Fibroblast of pulmonary artery (primary cell): ENCODE measurements at places on chromosomes 2 and 18.

GRCh38 chr2:62309465-62310091, 113.7 kb downstream of the B3GNT2 start:
- peak; percentile 30 for DNase-seq

GRCh38 chr2:228707846-228708245, 526.4 kb upstream of the SPHKAP start:
- no peak for DNase-seq

GRCh38 chr2:69641887-69642708, 1.4 kb downstream of the AAK1 start:
- DNase-seq, result no peak

DNA sequence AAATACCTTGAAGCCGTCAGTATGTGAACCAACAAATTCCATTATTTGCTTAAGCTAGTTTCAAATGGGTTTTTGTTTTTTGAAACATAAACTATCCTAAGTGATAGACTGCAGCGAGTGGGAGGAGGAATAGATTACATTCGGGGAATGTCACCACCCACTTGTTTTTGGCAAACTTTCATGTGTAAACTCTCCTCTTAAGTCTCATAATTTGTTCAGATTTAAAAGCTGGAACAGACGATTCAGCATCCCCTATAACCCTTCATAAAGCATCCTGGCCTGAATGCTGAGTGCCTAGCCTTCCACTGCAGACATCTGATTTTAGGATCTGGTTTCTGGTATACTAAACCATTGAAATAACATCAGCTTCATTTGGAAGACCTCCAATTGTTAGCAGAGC, 51.0 kb downstream of the CPO start:
- peak; percentile 37 for DNase-seq

- DNase-seq, result no peak
Observed at GRCh38 chr2:212328136-212328535, 210.5 kb downstream of the ERBB4 start.
